ENCODE measurements at places on chromosomes 3 and 15.

- DNase-seq = no peak
Observed at GRCh38 chr3:41448396-41448795, 249.1 kb downstream of the CTNNB1 start.

GRCh38 chr3:155178810-155179436 is 98.8 kb downstream of the MME start:
- DNase-seq = no peak

DNA sequence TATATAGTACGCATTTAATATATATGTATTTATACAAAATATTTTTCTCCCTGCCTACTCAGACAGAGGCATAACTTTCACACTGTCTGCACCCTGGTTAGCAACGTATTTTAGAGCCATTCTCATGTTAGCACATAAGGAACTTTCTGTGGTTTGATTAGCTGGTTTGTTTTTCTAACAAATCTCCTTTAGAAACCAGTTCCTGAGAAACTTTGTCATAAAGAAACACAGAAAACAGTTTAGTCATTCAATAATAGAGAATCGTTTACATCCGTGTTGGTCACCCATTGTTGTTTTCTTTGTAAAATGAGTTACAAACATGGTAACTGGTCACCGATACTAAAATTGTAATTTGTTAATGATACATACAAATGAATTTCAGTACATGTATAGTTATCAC is 5.9 kb upstream of the NGRN start:
- no peak for DNase-seq

DNA sequence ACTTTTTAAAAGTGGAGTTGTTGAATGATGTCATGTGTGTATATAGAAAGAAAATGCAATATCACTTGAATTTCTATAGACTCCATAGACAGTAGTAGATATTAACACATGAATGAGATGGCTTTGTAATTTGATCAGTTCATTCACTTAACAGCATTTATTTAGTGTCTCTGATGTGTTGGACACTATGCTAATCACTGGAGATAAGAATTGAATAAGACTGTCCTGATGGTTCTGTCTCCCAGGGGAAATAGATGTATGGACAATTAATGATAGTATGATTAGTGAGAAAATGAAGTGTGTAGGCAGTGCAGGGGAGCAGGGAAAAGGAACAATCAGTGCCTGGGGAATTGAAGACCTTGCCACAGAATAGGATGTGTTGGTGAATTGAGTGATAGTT is 72.9 kb downstream of the RIOX2 start:
- DNase-seq = no peak

- DNase-seq = no peak
Observed at GRCh38 chr3:42308651-42309050, 42.7 kb upstream of the CCK start.

Data from effector CD8-positive, alpha-beta T cell (primary cell).